Ascending aorta (tissue), 2 donors: ENCODE measurements at places on chromosomes 12 and 14.

DNA sequence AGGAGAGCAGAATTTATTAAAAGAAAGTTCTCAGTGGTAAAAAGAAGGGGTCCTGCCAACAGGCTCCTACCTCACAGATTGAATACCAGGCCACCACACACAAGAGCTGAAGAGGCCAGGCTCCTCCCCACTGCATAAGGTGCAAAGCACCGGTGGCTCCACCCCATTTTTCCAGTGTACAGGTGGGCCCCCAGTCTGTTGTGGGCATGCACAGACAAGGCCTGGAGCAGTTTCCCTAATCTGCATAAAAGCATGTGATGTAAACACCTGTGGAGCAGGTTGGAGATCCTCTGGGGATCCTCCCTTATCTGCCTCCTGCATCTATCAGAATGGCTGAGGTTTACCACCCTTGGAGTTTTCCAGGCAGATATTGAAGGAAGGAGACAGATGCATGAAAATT lies 45.7 kb upstream of the PDZRN4 start:
- no peak for DNase-seq

DNA sequence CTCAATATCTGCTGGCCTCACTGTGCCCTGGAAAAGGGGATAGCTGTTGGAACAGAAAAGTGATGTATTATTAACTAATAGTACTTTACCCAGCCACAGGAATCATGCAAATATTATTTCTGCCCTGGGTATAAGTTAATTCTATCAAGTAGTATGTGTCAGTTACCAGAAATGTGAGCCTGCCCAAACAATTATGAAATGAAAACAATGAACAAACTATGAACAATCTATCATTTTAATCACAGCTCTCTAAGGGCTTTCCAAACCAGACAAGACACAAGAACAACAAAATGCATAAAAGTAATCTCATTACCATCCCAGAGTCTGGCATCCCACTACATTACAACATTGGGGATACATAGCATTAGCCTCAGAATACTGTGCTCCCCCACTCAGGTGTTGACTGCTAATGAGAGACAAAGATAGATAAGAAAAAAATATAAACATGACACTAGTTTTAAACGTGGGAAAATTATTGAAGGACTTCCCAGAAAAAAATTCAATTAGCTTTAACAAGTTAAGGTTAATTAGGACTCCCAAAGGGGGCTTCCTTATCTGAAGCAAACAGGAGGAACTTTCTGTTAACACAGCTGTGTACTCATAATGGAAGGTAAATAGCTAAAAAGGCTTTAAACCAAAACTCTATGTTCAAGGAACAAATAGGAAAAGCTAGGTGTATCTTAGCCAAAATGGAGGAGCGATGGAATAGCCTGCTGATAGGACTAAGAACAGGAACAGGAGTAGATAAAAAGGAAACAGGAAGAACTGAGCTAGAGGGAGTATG lies 3.3 kb downstream of the DCAF5 start:
- no peak for DNase-seq

- DNase-seq = no peak
Observed at GRCh38 chr12:76698966-76699365, 64.9 kb upstream of the ZDHHC17 start.

DNA sequence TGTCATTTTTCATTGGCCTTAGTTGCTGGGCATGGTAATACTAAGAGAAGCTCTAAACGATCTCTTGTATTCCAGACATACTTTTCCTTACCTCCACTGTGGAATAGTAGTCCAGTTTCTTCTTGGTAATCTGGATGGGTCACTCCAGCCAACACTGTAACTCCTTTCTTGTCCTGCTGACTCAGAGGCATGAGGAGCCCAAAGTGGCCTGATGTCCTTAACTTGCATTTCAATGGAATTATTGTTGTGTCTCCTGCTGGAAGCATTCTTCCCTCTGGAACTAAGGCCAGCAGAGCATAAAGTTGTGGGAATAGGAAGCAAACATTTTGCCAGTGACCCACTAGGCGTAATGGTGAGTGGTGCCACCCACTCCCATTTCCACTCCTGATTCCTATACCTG lies 33.1 kb downstream of the DAAM1 start:
- DNase-seq = no peak
